ENCODE measurements at places on chromosomes 4 and X.

GRCh38 chr4:184616633-184617551 is 32.4 kb downstream of the CASP3 start:
- DNase-seq, result no peak

- no peak for DNase-seq
These were observed 18.2 kb upstream of the SCOC start for GRCh38 chr4:140355288-140355687.

GRCh38 chrX:8629871-8630270 is 102.1 kb downstream of the ANOS1 start:
- no peak for DNase-seq

- no peak for DNase-seq
These were observed 81.5 kb downstream of the PPP3CA start for GRCh38 chr4:101265816-101266172.

GRCh38 chr4:72791054-72791453 is 222.0 kb upstream of the ADAMTS3 start:
- DNase-seq, result no peak

- DNase-seq, result no peak
These were observed 359.4 kb upstream of the FSTL5 start for GRCh38 chr4:162523171-162523570.

- DNase-seq, result peak; percentile 70
These were observed 675 bp downstream of the PRIMPOL start for GRCh38 chr4:184649971-184650855.

- no peak for DNase-seq
These were observed 63.4 kb downstream of the EFHC2 start for GRCh38 chrX:44280116-44280515.

DNA sequence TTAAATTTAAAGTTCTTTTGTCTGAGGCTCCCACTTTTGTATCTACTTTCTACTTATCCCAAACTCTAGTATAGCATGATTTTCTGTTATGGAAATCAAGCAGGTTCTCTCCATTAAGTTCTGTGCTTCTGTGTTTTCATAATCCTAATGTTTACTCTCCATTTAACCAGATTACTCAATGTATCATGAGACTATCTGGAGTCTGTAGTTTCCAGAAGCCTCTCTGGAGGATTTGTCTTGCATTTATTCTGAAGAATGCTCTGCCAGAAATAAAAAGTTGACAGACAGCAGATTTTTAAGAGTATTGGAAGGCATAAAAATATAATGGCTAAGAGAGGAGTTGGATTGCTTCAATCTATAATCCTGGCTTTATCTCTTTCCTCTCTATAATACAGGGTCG is 39.2 kb upstream of the PLS3 start:
- DNase-seq, result no peak

Measured in spinal cord (tissue), 10 donors.